Cardiac muscle cell (in vitro differentiated cells and primary cell): ENCODE measurements at places on chromosomes 12 and 14. TPM values are rescaled to one million over a fixed set of nuclear protein-coding genes. Genes with fewer than 3 reads are reported as not detected.

Gene TGFB3
- polyA plus RNA-seq = 11.3 and 13.9 TPM in 2 replicates

Gene GPRC5D
- polyA plus RNA-seq = 0.35 TPM in 1 of 2 replicates, not detected in the other

Gene SMIM10L1
- 17.0 and 26.3 TPM in 2 replicates for polyA plus RNA-seq

Gene PAH
- not detected in 2 replicates for polyA plus RNA-seq

Gene CLEC1B
- polyA plus RNA-seq = not detected in 2 replicates

Gene PIWIL1
- not detected in 2 replicates for polyA plus RNA-seq

Gene PLEKHG7
- polyA plus RNA-seq = not detected in 2 replicates

Gene SYT10
- polyA plus RNA-seq = 0.45 and 1.4 TPM in 2 replicates

Gene CPNE8
- 0.12 and 0.42 TPM in 2 replicates for polyA plus RNA-seq

Gene AGAP2
- polyA plus RNA-seq = 0.05 and 0.10 TPM in 2 replicates

Gene KCNC2
- not detected in 2 replicates for polyA plus RNA-seq

Gene CNTN1
- 1.6 and 4.2 TPM in 2 replicates for polyA plus RNA-seq
